ENCODE measurements at places on chromosomes 12 and 14.
A peak's percentile ranks its signal among the peaks of the same experiment; 100 is the strongest.

DNA sequence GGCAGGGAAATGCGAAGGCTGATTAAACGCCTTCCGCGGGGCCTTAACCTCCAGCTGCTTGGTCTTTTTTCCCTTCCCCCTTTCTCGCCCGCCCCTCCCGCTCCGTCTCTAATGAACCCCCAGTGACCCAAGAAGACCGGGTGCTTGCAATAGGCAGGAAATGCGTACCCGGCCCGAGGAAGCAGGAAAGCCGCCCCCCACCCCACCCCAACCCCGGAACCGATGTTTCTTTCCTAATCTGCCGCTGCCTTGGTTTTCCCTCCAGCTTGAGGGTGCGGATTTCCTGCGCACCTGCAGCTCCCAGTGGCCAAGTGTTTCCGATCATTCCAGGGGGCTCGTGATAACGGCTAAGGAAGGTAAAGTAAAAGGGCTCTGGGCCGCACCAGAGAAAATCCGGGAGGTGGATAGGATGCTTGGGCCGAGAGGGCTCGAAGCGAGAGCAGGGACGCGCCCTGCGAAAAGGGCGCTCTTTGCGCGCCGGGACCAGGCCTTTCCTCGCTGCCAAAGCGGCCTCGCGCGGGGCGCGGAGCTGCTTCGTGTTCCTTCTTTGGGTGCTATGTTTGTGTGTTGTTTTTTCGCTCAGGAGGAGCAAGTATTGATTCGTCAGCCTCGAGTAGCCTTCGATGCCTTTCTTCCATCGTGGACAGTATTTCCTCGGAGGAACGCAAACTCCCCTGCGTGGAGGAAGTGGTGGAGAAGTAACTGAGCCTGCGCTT, 983 bp downstream of the MYF6 start:
- DNase-seq = no peak

DNA sequence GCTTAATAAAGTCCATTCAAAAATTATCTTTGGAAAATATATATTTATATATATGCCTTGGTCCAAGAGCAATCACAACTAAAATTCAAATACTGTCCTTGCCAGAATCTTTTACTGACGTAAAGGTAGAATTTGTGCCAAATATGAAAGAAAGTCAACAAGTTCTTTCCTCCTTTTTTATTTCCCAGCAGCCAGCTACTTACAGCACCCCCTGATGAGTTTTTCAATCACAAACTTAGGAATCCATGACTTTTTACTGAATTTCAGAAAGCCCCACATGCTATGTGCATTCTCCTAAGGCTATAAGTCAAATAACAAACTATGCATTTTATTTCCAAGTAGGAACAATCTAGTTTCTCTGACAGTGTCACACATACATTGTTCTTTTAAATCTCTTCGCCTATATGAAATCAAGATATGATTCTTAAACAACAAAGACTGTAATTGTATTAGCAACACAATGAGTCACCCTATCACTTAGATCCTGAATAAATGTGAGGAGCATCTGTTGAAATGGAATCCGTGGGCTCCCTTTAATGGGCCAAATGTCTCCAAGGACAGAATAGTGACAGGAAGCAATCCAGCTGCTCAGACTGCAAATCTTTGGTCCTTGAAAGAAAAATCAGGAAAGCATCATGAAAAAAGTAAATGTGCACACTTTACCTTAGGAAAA, 271.4 kb downstream of the DUSP6 start:
- no peak for DNase-seq

DNA sequence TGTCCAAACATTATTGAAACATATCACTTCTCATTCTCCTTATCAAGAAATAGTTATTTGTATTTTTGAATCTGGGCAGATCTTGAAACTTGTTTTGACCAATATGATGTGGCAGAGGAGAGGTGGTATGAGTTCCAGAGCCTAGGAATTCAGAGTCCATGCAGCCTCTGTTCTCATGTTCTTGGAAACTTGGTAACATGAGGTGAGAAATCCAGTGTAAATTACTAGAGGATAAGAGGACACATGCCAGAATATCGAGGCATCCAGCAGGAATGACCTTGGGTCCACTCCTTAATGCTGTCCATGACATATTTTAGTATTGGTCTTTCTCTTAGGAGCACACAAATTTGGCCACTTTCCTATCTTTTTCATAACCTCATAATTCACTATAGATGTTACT, 1374.6 kb downstream of the FSCB start:
- no peak for DNase-seq

DNA sequence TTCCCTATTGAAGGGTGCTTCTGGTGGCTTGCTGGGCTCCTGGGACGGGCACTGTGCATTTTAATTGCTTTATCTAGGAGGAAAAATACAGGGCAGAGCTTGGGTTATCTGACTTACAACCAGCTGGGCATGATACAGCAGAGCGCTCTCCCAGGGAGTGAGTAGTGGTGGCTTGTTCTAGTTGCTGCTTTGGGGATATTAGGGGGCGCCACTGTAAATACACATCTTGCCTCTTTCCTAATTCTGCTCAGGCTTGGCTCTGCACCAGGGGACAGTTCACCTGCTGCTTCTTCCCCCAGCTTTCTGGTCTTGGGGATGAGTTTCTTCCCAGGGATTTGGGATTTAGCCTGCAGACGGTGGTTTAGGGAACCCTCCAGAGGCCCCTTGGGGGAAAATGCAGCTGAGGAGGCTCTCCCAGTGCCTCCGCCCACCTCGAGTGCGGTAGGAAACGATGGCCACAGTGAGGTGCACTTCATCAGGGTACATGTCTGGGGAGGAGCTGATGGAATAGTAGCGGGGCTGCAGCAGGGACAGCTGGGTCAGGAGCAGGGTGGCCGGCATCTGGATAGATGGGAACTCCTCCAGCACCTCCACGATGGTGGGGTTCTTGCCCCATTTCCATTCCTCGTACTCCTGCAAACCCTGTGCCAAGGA, 36.9 kb upstream of the FBXO21 start:
- no peak for DNase-seq

GRCh38 chr14:30532264-30532663, 26.7 kb upstream of the G2E3 start:
- DNase-seq = no peak

DNA sequence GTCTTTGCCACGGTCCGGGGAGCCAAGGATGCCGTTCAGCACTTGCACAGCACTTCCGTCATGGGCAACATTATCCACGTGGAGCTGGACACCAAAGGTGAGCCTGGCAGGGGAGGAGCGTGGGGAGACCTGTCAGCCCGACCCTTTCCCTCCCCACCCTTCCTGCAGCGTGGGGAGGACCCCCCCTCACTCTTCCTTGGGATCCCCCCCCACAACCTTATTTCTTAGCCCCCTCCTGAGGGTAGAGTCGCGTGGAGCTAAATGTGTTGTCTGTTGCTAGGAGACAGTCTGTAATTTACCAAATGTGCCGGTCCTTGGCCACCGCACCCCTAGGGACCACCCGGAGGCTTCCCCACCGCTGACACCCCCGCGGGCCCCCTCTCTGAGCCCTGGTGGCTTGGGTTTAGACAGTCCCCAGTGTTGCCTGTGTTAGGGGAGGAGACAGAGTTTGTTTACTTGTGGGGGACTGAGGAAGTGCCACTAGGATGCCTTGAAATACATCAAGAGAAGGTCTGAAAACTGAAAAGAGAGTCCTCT, 2.3 kb downstream of the SETD1B start:
- no peak for DNase-seq

DNA sequence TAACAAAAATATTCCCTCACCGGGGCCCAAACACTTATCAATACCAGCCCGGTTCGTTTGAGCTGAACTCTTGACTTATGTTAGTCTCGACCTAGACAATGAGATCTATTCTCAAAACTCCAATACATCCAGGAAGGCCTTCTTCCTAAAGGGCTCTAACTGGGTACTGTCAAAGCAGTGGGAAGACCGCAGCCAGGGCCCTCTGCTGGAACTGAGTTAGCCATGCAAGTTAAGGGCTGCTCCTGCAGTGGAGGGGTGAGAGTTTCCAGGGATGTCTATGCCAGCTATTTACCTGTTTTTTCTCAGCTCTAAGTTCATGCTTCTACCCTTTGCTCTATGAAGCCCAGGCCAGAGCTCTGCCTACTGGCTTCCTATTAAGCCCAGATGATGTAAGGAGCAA, 348.8 kb downstream of the GXYLT1 start:
- DNase-seq = no peak

DNA sequence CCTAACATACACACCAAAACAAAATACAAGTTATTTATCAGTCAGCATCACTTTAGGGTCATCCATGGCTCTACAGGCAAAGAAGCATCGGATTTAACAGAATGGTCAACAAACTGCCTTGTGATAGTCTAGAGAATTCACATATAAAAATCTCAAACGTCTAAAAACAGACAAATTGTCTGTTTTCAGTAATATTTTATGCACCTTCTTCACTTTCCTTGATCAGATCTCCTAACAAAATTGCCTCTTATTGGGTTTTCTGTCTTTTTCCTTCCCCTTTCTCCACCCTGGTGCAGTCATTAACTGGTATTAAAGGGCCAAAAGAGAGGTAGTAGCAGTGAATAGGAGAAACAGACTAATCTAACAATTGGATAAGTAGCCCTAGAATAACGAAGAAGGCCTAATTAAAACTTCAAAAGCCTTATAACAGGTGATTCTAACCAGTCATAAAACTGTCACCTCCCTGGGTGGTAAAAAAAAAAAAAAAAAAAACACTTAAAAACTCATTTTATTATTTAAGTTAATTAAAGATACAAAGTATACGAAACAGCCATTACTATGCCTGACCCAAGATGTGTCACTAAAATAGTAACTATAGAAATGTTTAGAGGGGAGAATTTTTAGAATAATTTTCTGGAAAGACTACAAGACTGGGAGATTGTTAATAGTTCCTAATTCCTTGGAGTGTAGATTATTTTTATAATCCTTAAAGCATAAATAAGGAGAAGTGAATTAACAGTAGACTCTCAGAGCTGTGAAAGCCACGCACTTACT, 1.5 kb downstream of the KIF21A start:
- peak; percentile 51 for DNase-seq

GRCh38 chr12:124454735-124455134, 112.7 kb downstream of the NCOR2 start:
- no peak for DNase-seq

DNA sequence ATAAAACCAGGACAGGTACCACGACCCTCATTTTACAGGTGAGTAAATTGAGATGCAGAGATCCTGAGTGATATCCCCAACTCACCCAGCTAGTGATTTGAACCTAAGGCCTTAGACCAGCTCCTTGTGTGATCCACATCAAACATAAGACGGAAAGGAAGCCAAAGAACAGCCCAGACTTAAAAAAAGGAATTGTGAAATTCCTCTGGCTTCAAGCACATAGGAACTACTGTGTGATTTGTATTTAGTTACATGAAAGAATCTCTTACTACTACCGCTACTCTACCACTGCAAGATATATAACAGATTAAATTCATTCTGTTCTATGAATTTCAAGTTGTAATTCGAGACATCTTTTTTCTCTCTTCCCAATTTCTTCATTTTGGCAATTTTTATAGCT, 10.5 kb downstream of the E2F7 start:
- DNase-seq = no peak

DNA sequence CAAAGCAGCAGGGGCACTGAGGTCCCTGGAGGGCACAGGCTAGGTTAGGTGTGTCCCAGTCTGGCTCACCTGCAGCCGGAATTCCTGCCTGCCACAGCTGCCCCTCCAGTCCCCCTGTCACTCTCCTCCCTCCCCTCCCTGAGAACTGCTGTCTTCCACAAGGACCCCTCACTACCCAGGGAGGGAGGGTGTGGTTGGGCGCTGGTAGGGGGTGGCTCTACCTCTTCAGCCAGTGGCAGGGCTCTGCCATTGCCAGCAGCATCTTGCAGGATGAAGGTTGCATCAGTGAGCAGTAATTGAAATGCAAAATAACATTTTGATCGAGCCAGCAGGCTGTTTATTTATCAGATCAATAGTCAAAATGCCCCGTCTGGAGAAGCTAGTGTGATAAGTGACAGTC, 45.7 kb downstream of the ESRRB start:
- DNase-seq = no peak

DNA sequence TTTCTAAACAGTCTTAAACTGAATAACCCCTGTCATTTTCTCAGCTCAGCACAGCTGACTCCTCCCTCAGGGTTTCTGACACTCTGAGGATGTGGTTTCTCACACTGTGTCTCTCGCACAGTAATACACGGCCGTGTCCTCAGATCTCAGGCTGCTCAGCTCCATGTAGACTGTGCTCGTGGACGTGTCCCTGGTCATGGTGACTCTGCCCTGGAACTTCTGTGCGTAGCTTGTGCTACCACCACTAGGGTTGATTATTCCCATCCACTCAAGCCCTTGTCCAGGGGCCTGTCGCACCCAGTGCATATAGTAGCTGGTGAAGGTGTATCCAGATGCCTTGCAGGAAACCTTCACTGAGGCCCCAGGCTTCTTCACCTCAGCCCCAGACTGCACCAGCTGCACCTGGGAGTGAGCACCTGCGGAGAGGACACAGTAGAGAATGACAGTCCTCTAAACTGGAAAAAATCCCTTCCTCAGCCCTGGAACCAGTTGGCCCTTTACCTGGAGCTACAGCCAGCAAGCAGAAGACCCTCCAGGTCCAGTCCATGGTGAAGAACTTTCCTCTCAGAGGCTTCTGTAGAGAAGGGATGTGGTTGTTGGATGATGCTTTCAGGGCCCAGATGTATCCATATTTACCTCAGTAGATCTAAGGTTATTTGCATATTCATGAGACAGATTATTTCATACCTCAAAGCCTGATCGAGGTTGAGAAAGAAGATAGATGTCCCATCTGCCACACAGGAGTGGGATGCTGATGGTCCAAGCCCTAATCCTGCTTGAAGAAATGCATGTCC, 984.8 kb downstream of the TMEM121 start:
- no peak for DNase-seq

GRCh38 chr14:105481886-105482457, 4.7 kb upstream of the CRIP1 start:
- DNase-seq = peak; percentile 89

DNA sequence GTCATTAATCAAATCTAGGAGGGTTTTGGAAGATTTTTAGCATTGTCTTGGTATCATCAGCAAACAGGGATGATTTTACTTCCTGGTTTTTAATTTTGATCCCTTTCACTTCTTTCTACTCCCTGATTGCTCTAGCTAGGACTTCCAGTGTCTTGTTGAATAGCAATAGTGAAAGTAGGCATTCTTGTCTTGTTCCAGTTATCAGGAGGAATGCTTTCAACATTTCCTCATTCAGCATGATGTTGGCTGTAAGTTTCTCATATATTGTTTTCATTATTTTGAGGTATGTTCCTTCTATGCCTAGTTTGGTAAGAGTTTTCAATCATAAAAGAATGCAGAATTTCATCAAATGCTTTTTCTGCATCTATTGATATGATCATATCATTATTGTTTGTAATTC, 244.2 kb upstream of the CLEC14A start:
- no peak for DNase-seq

All from pons (tissue), 1 donor.